SW 1271 (cell line): ENCODE measurements at places on chromosomes 7 and 10.

- no peak for DNase-seq
Observed at GRCh38 chr7:97179454-97180104, 62.1 kb downstream of the SDHAF3 start.

GRCh38 chr7:110650328-110650727, 440.6 kb upstream of the LRRN3 start:
- no peak for DNase-seq

GRCh38 chr10:33801705-33802104, 467.2 kb upstream of the NRP1 start:
- no peak for DNase-seq

DNA sequence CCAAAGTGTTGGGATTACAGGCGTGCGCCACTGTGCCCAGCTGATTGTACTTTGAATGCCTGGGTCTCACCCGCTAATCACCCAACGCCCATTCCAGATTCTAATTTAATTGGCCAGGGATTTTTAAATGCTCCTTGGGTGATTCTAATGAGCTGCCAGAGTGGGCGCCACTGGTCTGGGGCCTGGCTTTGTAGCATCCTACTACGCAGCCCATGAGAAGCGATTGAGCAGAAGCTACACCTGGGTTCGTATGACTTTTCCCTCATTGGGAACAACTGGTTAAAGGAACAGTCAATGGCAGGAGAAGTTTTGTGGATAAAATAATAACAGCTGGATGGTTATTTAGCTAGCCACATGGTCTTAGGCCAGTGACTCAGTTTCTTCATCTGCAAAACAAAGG, 108.0 kb downstream of the SPAG6 start:
- no peak for DNase-seq

DNA sequence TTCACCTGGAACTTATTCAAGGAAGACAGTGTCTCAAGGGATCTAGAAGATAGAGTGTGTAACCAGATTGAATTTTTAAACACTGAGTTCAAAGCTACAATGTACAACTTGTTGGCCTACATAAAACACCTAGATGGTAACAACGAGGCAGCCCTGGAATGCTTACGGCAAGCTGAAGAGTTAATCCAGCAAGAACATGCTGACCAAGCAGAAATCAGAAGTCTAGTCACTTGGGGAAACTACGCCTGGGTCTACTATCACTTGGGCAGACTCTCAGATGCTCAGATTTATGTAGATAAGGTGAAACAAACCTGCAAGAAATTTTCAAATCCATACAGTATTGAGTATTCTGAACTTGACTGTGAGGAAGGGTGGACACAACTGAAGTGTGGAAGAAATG, 10.9 kb downstream of the IFIT3 start:
- DNase-seq, result no peak

DNA sequence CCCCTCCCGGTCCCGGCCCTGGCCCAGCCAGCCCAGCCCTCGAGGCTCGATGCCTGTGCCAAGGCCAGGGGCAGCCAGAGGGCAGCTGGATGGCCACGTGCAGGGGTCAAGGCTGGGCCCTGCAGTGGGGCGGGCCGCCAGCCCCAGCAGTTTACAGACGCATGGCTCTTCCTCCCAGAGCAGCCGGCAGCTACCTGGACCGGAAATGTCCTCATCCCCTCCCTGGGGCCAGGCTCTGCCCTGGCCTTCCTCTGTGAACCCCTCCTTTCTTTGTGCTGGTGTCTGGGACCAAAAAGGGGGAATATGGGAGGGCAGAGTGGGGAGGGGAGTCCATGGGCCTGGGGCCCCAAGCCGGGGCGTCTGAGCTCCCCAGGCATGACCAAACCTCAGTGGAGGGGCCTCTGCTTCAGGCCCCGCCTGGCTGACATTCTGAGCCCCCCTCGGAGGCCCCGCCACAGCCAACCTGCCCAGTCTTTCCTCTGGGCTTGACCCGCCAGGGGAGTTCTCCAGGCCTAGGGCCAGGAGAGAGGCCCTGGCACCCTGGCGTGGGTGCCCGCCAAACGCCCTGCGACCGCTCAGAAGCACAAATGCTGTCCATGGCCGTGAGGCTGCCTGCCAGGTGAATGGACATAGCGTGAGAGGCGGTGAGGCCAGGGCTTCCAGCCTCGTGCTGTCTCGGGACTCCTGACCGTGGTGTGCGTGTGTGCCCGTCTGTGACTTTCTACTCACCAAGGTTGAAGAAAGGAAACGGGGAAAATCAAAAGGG, 24.7 kb upstream of the AMZ1 start:
- DNase-seq, result no peak

DNA sequence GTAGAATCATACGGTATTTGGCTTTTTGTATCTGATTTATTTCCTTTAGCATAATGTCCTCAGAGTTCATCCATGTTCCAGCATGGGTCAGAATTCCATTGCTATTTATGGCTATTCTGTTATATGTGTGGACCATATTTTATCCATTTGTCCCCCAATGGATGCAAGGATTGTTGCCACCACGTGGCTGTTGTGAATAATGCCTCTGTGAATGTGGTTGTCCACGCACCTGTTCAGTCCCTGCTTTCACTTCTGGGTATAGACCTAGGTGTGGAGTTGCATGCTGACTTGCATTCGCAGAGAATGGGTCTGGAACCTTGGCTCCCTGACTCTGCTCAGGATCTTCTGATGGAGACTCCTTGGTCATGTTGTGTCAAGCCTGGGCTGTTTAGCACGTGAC, 199.9 kb downstream of the CAMK1D start:
- DNase-seq, result no peak

- DNase-seq, result no peak
Observed at GRCh38 chr10:121713486-121713885, 115.2 kb upstream of the FGFR2 start.

- DNase-seq, result no peak
Observed at GRCh38 chr10:25078658-25079431, 62.4 kb downstream of the THNSL1 start.

GRCh38 chr10:3099291-3100092, 32.1 kb downstream of the PFKP start:
- no peak for DNase-seq

GRCh38 chr7:2813350-2814185, 30.5 kb downstream of the GNA12 start:
- DNase-seq, result no peak

GRCh38 chr10:89525556-89525955, 9.8 kb downstream of the SLC16A12 start:
- DNase-seq, result no peak
